NCI-H1105 (cell line): ENCODE measurements at places on chromosomes 12 and 14.
A peak's percentile ranks its signal among the peaks of the same experiment; 100 is the strongest.

- DNase-seq = no peak
Measured at GRCh38 chr14:73661872-73662271, 17.1 kb downstream of the DNAL1 start.

- no peak for DNase-seq
Measured at GRCh38 chr14:30330445-30330844, 228.5 kb upstream of the G2E3 start.

DNA sequence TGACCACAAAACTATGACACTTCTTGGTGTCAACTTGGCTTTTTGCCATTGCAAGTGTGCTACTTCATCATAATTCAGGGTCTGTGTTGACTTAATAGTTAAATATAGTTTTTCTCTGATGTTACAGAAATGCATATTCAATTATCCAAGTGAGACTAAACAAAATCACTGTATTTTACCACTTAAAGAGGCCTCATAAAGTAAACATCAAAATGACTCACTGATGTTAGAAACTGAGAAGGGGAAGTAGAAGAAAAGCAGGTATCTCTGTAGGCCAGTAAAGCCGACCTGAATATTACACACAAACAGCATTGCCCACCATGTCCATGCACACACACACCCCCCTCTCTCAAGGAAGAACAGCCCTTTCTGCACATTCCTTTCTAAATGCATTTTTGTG lies 55.4 kb downstream of the RPAP3 start:
- DNase-seq = no peak

DNA sequence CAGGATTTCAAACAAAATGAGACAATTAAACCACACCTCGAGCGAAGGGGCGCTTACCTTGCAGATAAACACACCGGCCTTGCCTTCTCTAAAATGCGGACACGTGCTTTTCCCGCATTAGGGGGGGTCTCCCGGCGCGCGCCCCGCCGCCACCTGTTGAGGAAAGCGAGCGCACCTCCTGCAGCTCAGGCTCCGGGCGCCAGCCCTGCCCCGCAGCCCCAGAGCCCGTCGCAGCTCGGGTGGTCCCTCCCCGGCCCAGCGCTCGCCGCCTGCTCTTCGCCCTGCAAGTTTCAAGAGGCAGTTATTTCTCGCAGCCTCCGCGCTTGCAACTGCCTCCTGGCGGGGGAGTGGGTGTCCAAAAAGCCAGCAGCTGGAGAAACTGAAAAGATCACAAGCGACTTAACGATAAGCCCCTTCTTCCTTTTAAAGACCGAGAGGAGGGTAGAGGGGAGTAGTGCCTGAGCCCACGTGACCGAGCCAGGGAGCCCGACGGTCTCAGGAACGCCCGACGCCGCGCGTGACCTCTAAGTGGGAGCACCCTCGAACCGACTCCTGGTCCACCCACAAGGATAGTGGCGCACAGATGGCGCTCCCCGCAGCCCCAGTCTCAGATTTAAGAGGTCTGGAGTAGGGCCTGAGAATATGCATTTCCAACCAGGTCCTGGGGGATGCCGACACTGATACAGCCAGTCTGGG lies at the start of gene ESR2:
Gene ESR2 (minus strand): TSS at position 396 of the 696 bp plus-strand sequence. CDS start 11,386 bp downstream, outside the sequence.
- peak; percentile 48 for DNase-seq

GRCh38 chr14:76786601-76787000 lies 25.3 kb downstream of the VASH1 start:
- DNase-seq = no peak

DNA sequence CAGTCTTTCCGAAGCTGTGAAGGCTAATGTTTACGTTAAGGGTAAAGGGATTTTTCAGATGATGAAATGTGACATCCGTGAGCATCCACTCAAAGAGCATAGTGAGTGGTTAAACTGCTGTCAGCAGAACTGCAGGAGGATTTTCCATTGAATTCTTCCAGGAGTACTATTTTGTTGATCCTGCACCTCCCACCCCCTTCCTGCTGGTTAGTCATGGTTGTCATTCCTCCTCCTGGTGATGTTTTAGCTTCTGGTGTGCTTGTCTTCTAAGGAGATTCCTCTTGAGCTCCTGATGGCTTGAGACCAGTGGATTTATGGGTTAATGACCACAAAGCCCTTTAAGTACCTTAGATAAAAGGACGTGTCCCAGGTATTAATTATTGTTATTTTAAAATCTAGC lies 2.4 kb upstream of the GPRC5D start:
- no peak for DNase-seq

DNA sequence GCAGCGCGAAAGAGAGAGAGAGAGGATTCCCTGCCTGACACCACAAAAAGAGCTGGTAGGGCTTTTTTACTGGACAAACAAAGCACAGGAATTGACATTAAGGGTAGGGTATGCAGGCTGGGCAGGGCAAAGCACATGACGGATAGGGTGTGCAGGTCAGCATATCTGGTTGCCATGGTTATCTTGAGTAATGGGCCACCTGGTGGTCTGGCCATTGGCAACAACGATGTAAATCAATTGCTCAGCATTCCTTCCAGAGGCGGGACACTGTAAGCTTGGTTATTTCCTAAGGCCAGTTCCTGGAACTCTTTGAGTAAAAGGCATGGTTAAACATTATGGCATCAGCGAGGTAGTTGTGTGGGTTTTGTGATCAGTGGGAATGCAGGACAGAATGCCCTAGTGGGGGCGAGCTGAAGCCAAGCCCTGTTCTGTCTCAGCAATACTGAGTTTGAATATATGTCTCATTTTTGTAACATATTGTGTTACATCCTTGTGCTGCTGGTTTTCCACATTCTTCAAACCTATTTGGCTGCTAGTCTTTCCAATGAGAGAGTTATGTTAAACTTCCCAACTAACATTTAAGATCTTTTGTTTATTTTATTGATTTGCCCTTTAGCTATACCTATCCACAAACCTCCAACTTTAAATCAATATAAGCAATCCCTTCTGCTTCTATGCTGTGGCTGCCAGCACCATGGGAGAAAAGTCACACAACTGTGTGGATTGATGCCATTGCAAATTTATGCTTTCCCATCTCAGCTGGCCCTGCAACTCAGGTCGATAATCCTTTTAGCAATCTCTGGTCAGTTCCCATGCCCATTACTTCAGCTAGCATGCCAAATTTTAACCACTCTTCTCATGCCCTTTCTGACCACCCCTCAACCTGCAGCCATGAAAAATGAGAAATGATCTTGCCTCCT lies 396.7 kb upstream of the PDE3A start:
- DNase-seq = no peak

- no peak for DNase-seq
Measured at GRCh38 chr12:22986997-22987396, 362.0 kb downstream of the ETNK1 start.

DNA sequence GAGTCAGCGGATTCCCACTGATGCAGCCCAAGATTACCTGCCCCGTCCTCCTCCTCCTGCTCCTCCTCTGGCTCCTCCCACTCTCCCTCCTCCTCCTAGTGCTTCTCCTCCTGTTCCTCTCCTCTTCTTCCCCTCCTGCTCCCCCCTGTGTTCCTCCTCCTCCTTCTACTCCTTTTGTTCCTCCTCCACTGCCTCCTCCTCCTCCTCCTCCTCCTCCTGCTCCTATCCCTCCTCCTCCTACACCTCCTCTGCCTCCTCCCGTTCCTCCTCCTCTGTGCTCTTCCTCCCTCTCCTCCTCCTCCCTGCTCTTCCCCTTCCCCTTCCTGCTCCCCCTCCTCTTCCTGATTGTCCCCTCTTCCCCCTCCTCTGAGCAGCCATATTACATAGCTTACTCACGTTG lies 141.3 kb downstream of the CACNA1C start:
- DNase-seq = no peak
